GM04503 (cell line): ENCODE measurements at places on chromosomes 5 and 9.

DNA sequence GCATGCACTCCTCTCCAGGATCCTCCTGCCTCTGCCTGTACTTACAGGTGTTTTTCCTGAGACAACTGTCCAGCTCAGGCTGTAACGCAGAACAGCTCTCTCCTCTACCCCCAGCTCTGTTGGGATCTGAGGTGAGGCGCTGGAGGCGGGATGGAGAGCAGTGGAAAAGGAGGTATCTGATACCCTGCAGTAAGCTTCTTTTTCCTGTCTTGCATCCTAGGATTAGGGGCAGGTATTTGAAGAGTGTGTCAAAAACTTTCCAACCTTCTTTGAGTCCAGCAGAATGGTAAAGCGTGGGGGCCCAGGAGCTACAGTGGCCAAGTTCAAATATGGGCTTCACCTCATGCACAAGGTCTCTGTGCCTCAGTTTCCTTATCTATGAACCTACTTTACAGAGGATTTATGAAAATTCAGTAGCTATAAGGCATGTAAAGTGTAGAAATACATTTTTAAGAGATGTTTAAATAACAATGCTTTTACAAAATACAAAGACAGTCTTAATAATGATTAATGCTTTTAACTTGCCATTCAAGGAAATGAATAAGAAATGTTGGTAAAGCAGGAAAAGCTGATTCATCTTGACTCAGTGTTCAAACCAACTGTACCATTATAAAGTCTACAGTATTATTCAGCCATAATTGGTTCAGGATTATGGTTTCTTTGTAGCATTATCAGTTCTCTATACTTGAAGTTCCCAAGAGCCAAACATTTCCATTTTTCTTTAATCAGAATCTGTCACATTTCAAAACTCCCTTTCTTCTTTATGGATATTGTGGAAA is 26.1 kb downstream of the MAP1B start:
- DNase-seq = no peak

DNA sequence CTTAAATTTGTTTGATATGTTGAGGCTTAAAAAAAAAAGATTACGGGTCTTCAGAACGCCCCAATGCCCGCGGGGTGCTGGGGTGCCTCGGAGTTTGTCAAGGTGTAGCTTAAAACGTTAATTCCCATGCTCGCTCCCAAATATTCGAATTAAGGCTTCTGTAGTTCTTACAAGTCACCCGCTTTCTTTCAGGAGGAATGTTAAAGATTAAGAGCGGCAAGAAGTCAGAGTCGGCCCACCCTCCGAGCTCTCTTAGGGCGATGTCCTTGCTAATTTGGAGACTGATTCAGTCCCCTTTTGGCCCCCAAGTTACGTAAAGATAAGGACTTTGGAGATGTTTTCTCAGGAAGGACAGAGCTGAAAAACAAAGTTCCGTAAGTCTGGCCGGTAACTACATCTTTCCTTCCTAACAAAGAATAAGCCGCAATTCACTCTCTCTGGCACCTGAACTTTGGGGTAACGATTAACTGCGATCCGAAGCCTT is 746 bp upstream of the NPM1 start:
- DNase-seq = no peak

GRCh38 chr5:176188506-176189193 is 49.6 kb upstream of the SIMC1 start:
- DNase-seq = no peak

- DNase-seq = no peak
These were observed 275.5 kb upstream of the TAS2R1 start for GRCh38 chr5:9905661-9906060.

- no peak for DNase-seq
These were observed 542.1 kb upstream of the TUSC1 start for GRCh38 chr9:26220367-26220766.

- DNase-seq = no peak
These were observed 104.7 kb upstream of the SSBP2 start for GRCh38 chr5:81855591-81855990.

DNA sequence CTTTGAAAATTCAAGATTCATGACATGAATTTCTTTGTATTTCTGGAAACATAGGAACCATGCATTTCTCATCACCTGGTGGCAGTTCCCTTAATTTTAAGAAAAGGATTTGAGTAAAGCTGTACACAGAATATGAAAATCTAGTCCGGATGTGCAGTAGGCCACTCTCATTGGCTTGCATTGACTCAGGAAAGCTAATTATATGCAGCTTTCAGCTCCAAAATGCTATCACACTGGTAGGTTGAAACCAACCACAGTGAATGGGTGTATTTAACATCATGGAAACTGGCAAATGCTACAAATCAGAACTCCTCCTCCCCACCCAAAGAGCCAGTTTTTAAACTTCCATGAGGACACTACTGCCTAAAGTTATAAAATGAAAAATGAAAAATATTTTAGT is 161.6 kb upstream of the FBXL17 start:
- DNase-seq = no peak

GRCh38 chr5:58462623-58463230 is 2.8 kb upstream of the PLK2 start:
- DNase-seq = no peak

DNA sequence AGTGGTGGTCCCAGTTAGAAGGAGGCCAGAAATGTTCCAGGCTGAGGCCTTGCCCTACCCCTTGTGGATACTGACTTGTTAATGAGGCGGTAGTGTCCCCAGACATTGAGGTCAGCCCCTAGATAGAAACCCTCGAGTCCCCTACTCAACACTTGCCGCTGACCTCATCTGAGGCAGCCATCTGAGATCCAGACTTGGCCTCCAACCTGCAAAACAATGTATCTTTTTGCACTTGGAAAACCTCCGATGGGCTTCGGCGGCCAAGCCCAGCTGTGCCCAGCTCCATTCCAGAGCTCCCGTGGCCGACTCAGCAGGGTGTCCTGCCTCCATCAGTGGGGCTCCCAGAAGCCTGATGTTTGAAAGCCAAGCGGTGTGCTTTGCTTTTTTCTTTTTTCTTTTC is 122.1 kb downstream of the WNK2 start:
- DNase-seq = no peak

DNA sequence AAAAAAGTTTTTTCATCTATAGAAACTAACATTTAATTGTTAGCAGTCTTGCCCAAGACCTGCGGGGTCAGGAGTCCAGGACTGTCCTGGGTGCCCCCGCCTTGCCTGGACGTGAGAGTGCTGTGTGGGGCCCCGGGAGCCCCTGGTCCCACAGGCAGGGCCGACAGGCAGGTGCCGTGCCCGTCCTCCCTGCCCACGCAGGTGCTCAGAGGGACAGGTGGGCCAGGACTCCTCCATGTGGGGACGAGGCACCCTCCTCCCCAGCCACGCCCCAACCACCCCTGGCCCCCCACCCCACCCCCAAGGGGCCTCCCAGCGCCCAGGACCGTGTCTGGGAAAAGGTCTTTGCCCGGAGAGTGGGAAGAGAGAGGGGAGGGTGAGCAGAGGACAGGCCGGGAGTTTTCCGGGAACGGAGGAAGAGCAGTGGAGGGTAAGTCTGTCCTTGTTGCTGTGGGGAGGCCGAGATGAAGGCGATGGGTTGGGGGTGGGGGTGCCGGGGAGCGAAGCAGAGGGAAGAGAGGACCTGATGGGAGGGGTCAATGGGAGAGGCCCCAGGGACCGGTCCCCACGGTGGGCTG is 2.7 kb upstream of the LCN12 start:
- DNase-seq = no peak

DNA sequence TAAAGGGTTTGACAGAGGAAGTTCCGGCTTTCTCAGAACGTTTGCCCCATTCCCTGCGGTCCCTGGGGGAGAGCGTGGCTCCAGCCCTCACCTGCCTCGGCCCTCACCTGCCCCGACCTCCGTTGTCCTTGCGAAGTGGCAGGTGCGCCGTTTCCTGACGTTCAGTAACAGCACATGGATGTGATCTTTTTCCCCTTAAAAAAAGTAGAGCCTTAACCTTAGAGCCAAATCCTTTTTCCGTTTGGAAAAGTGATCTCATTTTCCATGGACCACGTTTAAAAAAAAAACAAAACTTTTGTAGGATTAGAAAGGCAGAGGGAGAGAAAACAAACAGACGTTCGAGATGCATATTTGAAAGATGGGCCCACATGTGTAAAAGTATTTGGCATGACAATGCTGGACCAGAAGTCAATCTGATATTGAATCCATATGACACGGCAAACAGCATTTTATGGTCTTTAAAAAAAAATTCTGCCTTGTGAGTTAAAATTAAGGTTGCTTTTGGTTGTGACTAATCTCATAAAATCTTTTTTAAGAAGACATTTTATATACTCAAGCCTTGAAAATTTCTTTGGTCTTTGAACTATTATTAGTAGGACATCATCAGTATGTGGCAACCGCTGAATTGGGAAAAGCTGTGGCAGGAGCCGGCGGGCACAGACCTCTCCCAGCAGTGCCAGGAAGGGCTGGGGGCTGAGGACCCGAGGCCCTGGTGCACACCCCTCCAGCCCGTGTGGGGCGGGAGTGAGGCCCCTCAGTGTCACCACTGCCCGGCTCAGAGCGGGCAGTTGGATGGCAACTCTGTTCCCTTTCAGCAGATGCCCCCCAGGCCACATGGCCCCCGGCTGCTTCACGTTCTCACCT is 42.5 kb upstream of the EXOC3 start:
- peak; percentile 97 for DNase-seq

DNA sequence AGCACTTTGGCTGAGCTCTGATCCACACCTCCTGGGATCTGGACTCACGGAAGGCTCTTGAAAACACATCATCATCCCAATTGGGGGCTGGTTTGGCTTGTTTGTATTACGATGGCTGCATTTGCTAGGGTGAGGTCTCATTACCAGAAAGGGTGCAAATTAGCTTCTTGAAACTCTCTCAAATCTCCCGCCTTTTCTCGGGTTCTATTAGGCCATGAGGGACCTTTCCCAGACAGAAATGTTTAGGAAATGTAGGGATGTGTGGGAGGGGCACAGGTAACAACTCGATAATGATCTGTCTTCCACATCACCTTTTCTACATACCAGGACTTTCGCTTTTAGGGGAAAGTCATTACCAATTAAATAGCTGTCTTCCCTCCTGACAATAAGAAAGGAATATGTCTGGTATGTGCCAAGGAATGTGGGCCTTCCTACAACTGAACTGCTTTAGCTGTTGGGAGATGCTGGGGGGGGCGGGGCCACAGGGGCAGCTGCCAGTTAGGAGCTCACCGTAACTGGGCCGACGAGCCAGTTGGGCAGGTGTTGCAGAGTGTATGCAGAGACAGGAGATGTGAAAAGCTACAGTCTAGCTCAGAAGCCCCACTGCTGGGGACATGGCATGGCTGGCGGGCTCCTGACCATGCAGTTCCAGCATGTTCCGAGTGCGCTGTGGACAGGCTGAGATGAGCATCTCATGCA is 71.2 kb downstream of the AK8 start:
- no peak for DNase-seq

DNA sequence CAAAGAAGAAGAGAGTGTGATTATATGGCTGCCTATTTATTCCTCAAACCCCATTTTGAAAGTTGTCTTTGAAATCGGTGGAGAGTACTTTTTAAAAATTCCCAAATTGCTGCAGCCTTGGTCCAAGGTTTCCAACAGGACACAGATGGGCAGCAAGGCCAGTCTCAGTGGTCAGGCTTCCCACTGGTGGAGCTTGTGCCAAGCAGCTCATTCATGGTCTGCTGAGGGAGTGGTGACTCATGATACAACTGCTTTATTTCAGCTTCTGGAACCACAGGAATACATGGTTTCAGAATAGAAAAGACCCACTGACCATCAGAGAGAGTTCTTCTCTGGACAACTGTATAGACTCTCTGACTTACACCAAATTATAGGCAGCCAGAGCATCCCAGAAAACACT is 673.1 kb upstream of the KLF4 start:
- DNase-seq = peak; percentile 72

GRCh38 chr5:180090098-180090768 is 18.7 kb upstream of the RNF130 start:
- no peak for DNase-seq

DNA sequence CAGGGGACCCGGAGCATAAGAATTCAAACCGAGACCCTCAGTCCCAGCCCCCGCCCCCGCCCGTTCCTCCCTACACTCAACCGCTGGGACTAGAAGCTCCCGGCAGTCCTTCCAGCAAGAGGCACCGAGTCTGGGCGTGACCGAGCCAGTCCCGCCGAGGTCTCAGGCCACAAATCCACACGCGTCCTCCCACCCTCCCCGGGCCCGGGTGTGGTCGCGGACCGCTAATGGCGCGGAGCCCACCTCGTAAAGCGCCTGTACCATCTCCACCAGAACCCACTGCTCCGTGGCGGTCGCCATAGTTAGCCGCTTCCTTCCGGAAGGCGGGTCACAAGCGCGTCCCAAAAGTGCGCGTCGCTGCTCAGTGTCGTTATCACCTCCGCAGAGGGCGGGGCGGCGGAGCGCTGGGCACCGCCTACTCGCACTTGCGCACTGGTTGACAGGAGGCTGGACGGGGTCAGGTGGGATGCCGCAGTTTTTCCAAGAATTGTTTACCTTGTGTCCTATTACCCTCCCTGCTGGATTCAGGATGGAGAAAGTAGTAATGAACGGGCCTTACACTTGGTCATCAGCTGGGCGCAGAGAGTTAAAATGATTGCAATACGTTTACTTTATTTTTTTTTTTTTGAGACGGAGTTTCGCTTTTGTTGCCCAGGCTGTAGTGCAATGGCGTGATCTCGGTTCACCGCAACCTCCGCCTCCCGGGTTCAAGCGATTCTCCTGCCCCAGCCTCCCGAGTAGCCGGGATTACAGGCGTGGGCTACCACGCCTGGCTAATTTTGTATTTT is at the start of gene SPTLC1:
SPTLC1 (minus strand) TSS at position 343 of the 788 bp plus-strand sequence; CDS start at position 300, 43 bp downstream.
- peak; percentile 64 for DNase-seq

DNA sequence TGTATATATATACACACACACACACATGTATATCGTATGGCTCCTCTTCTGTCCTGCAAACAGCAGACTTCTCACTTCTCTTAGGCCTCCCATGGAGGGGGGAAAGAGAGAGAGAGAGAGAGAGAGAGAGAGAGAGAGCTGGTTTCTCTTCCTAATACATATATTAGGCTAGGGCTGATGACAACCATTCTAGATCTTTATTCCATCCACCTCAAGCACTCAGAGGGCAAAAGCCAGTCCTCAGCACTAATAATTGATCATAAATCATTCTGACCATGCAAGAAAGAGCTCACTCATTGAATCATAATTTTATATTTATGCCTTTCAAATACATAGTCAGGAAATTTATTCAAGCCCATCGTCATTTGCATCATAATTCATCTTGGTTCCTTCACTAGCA is 47.0 kb downstream of the CFAP90 start:
- no peak for DNase-seq

GRCh38 chr5:83494666-83495065 is 23.1 kb downstream of the VCAN start:
- no peak for DNase-seq

DNA sequence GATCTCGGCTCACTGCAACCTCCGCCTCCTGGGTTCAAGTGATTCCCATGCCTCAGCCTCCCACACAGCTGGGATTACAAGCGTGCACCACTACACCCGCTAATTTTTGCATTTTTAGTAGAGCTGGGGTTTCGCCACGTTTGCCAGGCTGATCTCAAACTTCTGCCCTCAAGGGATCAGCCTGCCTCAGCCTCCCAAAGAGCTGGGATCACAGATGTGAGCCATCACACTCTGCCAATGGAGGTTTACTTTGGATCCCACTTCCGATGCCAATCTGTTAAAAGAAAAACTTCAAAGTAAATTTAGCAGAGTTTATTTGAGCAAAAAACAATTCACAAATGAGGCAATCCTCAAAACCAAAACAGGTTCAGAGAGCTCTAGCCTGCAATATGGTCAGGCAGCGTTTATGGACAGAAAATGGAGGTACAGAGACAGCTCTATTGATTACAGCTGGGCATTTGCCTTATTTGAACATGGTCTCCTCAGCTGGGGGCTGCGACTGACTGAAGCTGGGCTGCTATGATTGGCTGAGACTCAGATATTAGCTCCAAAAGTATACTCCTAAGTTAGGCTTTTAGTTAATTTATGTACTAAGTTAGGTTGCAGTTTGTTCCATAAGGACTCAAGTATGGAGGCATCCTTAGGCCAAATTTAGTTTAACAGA is 18.6 kb upstream of the UBTD2 start:
- DNase-seq = no peak
